ENCODE measurements at places on chromosomes 7 and 10.

GRCh38 chr7:157684909-157685429 lies 348.2 kb downstream of the DNAJB6 start:
- H3K27ac ChIP-seq: no peak overlapping the region
- peaks cover 35% of the 10 kb centered on the region for H3K4me1 ChIP-seq
- peaks cover 100% of the 10 kb centered on the region for H3K27me3 ChIP-seq

DNA sequence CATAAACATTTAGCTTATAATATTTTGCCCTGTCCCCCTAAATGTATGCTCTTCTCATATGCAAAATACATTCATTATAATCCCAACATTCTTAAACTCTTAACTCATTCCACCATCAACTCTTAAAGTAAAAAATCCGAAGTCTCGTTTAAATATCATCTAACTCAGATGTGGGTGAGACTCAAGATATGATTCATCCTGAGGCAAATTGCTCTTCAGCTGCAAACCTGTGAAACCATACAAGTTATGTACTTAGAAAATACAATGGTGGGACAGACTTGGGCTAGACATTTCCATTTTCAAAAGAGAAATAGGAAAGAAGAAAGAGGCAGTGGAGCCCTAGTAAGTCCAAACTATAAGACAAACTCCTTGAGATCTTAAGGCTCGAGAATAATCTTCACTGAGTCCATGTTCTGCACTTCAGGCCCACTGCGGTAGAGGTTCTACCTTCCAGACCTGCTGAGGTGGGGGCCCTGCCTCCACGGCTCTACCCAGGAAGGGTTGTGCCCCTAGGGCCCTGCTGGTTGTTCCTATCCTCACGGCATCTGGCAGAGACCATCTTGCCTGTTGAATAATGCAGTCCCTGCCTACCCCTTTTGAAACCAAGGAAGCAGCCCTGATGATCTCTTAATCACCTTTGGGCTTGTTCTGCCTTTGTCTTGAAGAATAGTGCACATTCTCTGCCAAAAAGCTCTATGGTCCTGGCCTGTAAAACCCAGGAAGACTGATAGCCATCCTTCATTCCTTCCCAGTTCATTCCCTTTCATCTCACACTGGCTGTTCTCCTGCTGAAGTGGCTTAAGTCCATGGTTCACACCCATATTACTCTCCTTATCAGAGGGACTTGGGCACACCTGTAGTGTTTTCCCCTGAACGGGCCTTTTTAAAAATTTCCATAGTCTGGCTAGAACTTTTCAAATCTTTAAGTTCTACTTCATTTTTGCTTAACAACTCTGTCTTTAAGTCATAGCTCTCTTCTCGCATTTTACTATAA lies 37.3 kb downstream of the INPP5F start:
- no peaks in the 10 kb centered on the region for H3K4me1 ChIP-seq
- no peak overlapping the region for H3K4me3 ChIP-seq
- H3K27me3 ChIP-seq: no peaks in the 10 kb centered on the region
- no peak for DNase-seq
- no peaks in the 10 kb centered on the region for H3K36me3 ChIP-seq

DNA sequence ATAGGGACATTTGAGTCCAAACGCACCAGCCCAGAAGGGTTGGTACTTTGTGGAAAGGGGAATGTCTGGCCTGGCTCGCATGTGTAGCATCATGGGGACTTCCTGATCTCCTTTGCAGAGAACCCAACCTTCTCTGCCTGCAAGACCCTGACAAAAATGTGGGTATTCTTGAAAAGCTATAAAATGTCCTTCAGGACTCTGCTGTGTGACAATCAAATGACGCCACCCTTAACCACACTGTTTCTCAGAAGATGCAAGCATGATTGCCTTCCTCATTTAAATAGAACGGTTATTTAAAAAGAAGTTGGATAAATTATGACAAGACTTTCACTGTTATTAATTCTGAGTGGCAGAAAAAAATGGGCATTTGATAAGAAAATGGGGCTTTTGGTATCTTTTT lies 15.1 kb upstream of the GPR15LG start:
- no peak overlapping the region for H3K4me3 ChIP-seq
- H3K27ac ChIP-seq: no peak overlapping the region
- H3K4me1 ChIP-seq: no peaks in the 10 kb centered on the region
- DNase-seq: no peak
- no peaks in the 10 kb centered on the region for H3K36me3 ChIP-seq

GRCh38 chr7:80216996-80217842 lies 82.6 kb downstream of the GNAI1 start:
- no peaks in the 10 kb centered on the region for H3K4me1 ChIP-seq
- DNase-seq: no peak
- no peaks in the 10 kb centered on the region for H3K27me3 ChIP-seq
- H3K27ac ChIP-seq: no peak overlapping the region

DNA sequence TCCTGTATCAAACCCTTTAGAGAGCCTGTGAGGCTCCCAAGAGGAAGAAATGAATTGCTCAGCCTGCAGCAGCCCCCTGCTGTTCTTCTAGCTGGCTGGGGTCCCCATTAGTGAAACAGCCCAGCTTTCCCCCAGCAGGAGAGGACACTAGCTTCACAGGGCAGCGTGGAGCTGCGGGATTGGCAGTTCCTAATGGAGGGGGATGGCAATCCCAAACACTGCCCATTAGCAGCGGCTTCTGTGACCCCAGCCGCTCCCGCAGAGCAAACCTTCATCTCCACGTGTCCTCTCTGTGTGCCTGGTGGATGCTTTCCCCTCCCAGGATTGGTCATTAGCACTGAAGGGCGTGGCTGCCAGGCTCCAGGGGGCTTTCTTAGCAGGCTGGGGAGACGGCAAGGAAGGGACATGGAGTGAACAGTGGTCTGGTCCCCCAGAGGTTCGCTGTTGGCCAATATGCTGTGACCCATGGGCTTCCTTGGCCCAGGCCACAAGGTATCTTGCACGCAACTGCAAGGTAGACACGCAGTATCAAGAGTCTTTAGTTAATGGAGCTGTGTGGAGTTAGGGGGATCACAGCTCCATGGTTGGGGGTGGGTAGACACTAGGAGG lies 322.5 kb upstream of the ZMIZ1 start:
- H3K4me3 ChIP-seq: no peak overlapping the region
- peaks cover 62% of the 10 kb centered on the region for H3K4me1 ChIP-seq
- H3K27me3 ChIP-seq: no peaks in the 10 kb centered on the region

DNA sequence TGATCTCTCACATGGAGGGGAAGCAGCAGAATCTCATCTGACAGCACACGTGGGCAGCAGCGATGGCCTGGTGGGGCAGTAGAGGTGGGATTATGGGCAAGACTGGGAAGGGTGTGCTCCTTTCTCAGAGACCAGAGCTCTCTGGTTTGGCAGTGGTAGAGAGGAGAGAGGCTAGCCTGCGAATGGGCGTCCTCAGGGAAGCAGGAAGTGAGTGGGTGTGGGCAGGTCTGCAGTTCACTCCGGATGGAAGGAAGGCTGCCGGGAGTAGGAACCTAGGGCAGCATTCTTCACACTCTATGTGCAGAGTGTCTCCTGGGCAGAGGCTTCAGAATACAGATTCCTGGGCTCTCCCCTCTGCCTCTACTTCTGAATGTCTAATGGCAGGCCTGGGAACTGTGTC lies 162.8 kb upstream of the BMPER start:
- DNase-seq: no peak
- H3K36me3 ChIP-seq: no peaks in the 10 kb centered on the region
- H3K27me3 ChIP-seq: no peaks in the 10 kb centered on the region

GRCh38 chr10:50367732-50368131 lies 116.4 kb upstream of the ASAH2 start:
- H3K4me1 ChIP-seq: no peaks in the 10 kb centered on the region
- H3K27me3 ChIP-seq: no peaks in the 10 kb centered on the region
- DNase-seq: no peak
- no peak overlapping the region for H3K4me3 ChIP-seq
- H3K36me3 ChIP-seq: no peaks in the 10 kb centered on the region
- H3K27ac ChIP-seq: no peak overlapping the region

GRCh38 chr7:45650404-45651394 lies 76.5 kb downstream of the ADCY1 start:
- H3K36me3 ChIP-seq: no peaks in the 10 kb centered on the region
- no peak for DNase-seq
- no peak overlapping the region for H3K4me3 ChIP-seq
- peaks cover 15% of the 10 kb centered on the region for H3K4me1 ChIP-seq
- no peak overlapping the region for H3K27ac ChIP-seq

DNA sequence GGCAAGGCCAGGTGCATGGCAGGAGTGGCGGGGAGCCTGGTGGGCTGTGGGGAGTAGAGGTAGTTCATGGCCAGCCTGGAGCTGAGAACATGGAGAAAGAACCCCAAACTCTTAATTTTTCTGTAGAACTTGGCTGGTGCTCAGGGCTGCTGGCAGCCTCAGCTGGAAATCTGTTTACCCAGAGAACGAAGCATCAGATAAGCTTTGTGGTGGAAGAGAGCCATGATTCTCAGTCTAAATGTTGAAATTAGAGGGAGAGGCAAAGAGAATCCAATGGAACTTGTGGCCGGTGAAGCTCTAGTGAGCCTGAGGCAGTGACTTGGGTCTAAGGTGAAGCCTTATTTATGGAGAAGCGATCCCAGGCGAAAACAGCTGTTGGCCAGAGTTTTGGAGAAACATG lies 126.4 kb downstream of the CCDC3 start:
- no peak overlapping the region for H3K27ac ChIP-seq
- H3K4me3 ChIP-seq: no peak overlapping the region
- H3K36me3 ChIP-seq: no peaks in the 10 kb centered on the region
- no peak for DNase-seq
- no peaks in the 10 kb centered on the region for H3K27me3 ChIP-seq

- no peak for DNase-seq
- no peaks in the 10 kb centered on the region for H3K27me3 ChIP-seq
- no peak overlapping the region for H3K27ac ChIP-seq
- no peaks in the 10 kb centered on the region for H3K36me3 ChIP-seq
- H3K4me3 ChIP-seq: no peak overlapping the region
Observed at GRCh38 chr10:75999515-76000209, 568.2 kb downstream of the LRMDA start.

DNA sequence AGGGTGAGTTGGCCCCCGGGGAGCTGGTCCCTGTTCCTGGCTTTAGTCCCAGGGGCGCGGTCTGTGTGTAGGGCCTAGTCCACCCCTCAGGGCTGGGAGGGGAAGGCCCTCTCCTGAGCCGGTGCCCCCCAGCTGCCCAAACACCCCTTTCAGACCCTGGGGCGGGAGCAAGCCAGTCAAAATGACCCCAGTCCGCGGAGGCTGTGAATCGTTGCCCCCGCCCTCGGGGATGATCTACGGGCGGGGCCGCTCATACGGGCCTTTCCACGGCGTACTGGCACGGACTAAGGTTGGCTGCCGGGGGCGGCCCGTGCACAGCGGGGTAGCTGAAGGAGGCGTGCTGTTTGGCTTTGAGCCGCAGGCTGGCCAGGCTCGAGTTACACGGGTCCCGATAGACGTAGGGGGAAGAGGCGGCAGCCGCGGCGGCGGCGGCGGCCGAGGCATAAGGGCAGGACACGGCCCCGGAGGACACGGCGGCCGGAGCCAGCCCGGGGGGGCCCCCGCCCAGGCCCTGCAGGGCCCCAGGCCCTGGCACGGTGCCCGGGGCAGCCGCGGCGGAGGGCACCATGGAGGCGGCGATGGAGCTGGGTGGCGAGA lies 4.3 kb downstream of the ELOVL3 start:
- peaks cover 14% of the 10 kb centered on the region for H3K4me1 ChIP-seq
- no peak overlapping the region for H3K27ac ChIP-seq
- DNase-seq: peak; percentile 25

DNA sequence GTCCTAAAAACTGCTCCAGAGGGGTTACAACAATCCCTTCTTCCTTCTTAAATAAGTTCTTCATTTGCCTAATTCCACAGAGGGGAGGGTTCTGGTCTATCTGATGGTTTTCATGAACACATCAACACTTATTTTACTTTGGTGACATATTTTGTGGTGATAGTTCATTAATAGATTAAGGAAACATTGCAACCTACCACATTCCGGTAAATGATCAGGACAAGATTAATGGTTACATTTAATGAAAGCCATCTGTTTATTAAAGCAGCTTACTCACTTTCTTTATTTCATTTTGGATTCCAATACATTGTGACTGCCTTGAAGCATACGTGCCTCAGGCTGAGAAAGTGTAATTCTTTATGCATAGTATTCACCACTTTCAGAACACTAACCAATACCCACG lies 101.0 kb downstream of the SKIDA1 start:
- no peaks in the 10 kb centered on the region for H3K4me1 ChIP-seq
- no peak overlapping the region for H3K27ac ChIP-seq
- H3K4me3 ChIP-seq: no peak overlapping the region
- no peaks in the 10 kb centered on the region for H3K36me3 ChIP-seq
- H3K27me3 ChIP-seq: no peaks in the 10 kb centered on the region
- DNase-seq: no peak

- peak overlapping the region; percentile 86 for H3K27ac ChIP-seq
- H3K36me3 ChIP-seq: no peaks in the 10 kb centered on the region
- H3K4me1 ChIP-seq: peaks cover 19% of the 10 kb centered on the region
Observed at GRCh38 chr10:29949411-29950011, 109.9 kb downstream of the JCAD start.

- H3K27me3 ChIP-seq: no peaks in the 10 kb centered on the region
- DNase-seq: no peak
- no peaks in the 10 kb centered on the region for H3K4me1 ChIP-seq
- H3K27ac ChIP-seq: no peak overlapping the region
- H3K4me3 ChIP-seq: no peak overlapping the region
Observed at GRCh38 chr7:64614812-64615211, 51.1 kb upstream of the ZNF107 start.

- H3K27me3 ChIP-seq: no peaks in the 10 kb centered on the region
- no peak overlapping the region for H3K4me3 ChIP-seq
- no peak overlapping the region for H3K27ac ChIP-seq
- DNase-seq: no peak
- no peaks in the 10 kb centered on the region for H3K4me1 ChIP-seq
Observed at GRCh38 chr7:2537981-2538851, 17.1 kb downstream of the BRAT1 start.

- H3K27me3 ChIP-seq: no peaks in the 10 kb centered on the region
- no peaks in the 10 kb centered on the region for H3K4me1 ChIP-seq
- no peak overlapping the region for H3K27ac ChIP-seq
- no peak overlapping the region for H3K4me3 ChIP-seq
- DNase-seq: no peak
Observed at GRCh38 chr10:22560913-22561239, 153.5 kb downstream of the PIP4K2A start.

GRCh38 chr10:13885238-13885990 lies 298.6 kb downstream of the PRPF18 start:
- no peak for DNase-seq
- H3K27ac ChIP-seq: no peak overlapping the region
- no peak overlapping the region for H3K4me3 ChIP-seq
- H3K27me3 ChIP-seq: no peaks in the 10 kb centered on the region
